ENCODE measurements at places on chromosomes 3 and 15. TPM values are rescaled to one million over a fixed set of nuclear protein-coding genes. Genes with fewer than 3 reads are reported as not detected.

KLHL24 gene
- total RNA-seq: 39.9 TPM

GRCh38 chr3:142053244-142053643 lies 96.1 kb downstream of the TFDP2 start:
- H3K4me1 ChIP-seq: no peaks in the 10 kb centered on the region
- DNase-seq: no peak
- H3K36me3 ChIP-seq: no peaks in the 10 kb centered on the region
- H3K27ac ChIP-seq: no peak overlapping the region

GRCh38 chr3:78496501-78496900 lies 1271.3 kb downstream of the ROBO1 start:
- H3K36me3 ChIP-seq: no peaks in the 10 kb centered on the region
- H3K27me3 ChIP-seq: no peaks in the 10 kb centered on the region
- H3K27ac ChIP-seq: no peak overlapping the region
- H3K4me1 ChIP-seq: no peaks in the 10 kb centered on the region
- DNase-seq: no peak
- H3K4me3 ChIP-seq: no peak overlapping the region

IFRD2 gene
- 70.9 TPM for total RNA-seq

DNA sequence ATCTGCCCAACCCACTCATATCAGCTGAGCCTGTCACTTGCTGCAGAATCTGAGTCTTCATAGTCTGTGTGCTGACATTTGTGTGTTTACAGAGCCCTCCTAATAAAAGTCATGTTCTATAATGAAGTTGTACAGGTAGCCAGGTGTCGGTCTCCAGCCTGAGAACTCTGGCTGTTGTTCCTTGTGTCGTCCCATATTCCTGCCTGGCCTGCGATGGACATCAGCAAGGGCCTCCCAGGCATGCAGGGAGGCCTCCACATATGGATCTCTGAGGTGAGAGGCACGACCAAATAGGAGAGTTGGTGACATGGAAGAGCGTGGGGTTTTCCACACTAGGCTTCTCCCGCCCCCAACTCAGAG lies 2.9 kb downstream of the VILL start:
- H3K4me3 ChIP-seq: no peak overlapping the region
- no peaks in the 10 kb centered on the region for H3K36me3 ChIP-seq
- no peak overlapping the region for H3K27ac ChIP-seq
- no peaks in the 10 kb centered on the region for H3K27me3 ChIP-seq
- peaks cover 23% of the 10 kb centered on the region for H3K4me1 ChIP-seq
- DNase-seq: no peak

BTLA gene
- not detected for total RNA-seq

SNX1 gene
- 63.0 TPM for total RNA-seq

DYNLT2B gene
- total RNA-seq: 45.5 TPM

GRCh38 chr15:87896936-87897335 lies 359.6 kb downstream of the NTRK3 start:
- H3K27me3 ChIP-seq: peaks cover 10% of the 10 kb centered on the region
- H3K4me3 ChIP-seq: no peak overlapping the region
- H3K27ac ChIP-seq: no peak overlapping the region
- no peaks in the 10 kb centered on the region for H3K36me3 ChIP-seq
- H3K4me1 ChIP-seq: peaks cover 6% of the 10 kb centered on the region
- no peak for DNase-seq

MKRN2OS gene
- total RNA-seq: 0.84 TPM

TGM5 gene
- total RNA-seq: not detected

- no peak for DNase-seq
- no peak overlapping the region for H3K27ac ChIP-seq
- no peaks in the 10 kb centered on the region for H3K4me1 ChIP-seq
Observed at GRCh38 chr3:124230998-124231397, 239.1 kb upstream of the ROPN1 start.

ARL14 gene
- total RNA-seq: not detected
